ENCODE measurements at places on chromosomes 16 and 17.

DNA sequence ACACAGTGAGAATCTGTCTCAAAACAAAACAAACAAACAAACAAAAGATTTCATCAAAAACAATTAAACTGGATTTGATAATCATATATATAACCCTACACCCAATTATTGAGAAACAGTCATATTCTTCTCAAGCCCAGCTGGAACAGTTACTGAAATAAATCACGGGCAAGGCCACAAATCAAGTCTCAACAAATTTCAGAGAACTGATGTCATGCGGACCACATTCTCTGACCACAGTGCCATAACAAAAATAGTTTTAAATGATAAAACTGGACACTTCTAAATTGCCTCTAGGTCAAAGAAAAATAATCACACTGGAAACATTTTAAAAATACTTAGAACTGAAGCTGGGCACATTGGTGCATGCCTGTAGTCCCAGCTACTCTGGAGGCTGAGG is 15.9 kb upstream of the PIK3R5 start:
- DNase-seq = no peak

GRCh38 chr16:28188085-28188916 is 23.5 kb downstream of the XPO6 start:
- DNase-seq = no peak

GRCh38 chr17:46769531-46770438 is 48.7 kb downstream of the WNT3 start:
- no peak for DNase-seq

DNA sequence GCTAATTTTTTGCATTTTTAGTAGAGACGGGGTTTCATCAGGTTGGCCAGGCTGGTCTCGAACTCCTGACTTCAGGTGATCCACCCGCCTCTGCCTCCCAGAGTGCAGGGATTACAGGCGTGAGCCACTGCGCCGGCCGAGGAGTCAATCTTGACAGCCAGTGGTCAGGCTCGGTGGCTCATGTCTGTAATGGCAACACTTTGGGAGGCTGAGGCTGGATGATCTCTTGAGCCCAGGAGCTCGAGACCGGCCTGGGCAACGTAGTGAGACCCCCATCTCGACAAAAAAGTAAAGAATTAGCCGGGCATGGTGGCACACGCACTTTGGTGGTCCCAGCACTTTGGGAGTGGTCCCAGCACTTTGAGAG is 608 bp upstream of the PGS1 start:
- no peak for DNase-seq

DNA sequence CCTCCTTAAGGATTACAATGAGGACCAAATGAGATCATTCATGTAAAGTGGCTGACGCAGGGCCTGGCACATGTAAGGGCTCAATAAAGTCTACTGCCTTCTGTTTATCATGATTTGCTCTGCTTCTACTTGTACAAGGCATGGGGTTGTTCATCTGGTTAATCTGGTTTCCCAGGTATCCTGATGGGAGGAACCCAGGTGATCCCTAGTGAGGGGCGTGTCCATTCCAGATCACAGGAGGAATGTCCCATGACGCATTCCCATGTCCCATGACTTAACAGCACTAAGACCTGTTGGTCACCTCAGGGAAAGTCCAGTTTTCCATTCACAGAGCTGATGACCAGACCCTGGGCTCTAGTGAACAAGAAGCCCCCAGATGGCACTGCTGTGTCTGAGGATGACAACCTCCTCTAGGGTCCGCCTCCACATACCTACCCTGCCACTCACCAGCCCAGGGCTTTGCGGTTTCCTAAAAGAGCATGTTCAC is 11.5 kb upstream of the TPPP3 start:
- DNase-seq = no peak

GRCh38 chr16:56732832-56733231 is 2.9 kb downstream of the NUP93 start:
- no peak for DNase-seq

DNA sequence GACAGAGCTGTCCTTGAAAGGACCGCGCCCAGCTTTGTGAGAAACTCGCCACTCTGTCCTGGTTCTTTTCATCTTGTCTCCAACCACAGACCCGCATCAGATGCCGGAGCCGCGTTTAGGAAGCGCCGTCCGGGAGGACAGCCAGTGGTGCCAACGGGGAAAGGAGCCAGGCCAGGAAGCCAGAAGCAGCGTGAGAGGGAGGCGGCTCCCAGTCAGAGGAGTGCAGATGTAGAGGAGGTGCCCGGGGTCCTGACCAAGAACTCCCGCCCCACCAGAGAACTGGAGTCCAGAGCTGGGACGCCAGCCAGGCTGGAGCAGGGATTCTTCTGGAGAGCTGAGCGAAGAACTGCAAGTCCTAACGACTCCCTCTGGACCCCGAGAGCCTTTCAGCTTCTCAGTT is 49.3 kb upstream of the TNRC6C start:
- DNase-seq = no peak

- no peak for DNase-seq
Observed at GRCh38 chr17:72733619-72734282, 358.7 kb downstream of the SLC39A11 start.

GRCh38 chr16:73054813-73055482 is 7.0 kb upstream of the ZFHX3 start:
- no peak for DNase-seq

DNA sequence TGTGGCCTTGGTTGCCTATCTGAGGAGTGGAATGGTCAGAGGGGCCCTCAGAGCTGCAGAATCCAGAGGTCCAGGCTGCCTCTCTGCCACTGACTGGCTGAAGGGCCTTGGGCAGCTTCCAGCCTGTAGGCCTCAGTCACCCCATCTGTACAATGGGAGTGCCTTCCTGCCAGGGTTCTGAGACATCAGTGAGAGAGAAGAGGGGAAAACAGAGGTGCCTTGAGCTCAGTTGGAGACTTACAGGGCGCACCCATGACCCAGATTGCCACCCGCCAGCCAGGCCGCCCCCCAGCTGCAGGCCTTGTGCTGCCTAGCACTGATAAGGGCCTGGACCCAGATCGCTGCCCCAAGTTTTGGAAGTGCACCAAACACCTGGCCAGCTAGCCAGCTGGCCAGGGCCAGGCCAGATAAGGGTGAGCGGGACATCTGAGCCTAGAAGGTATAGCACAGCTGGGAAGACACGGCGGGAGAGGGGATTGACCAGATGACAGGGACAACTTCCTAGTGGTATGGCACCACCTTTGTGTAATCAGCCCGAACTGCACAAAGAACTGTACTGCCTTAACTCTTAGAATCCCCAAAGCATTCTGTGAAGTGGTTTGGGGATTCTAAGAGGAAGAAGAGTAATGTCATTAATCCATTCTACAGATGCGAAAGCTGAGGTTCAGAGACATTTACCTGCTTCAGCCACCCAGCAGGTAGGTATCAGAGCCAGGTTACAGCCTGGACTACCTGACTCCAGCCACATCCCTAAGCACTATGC is 1.4 kb downstream of the SLC4A1 start:
- DNase-seq = no peak

GRCh38 chr16:64933885-64934284 is 188.0 kb downstream of the CDH11 start:
- peak; percentile 65 for DNase-seq

- no peak for DNase-seq
Observed at GRCh38 chr16:80056324-80056723, 455.8 kb upstream of the MAF start.

- peak; percentile 32 for DNase-seq
Observed at GRCh38 chr16:30186782-30187555, 3.6 kb downstream of the CORO1A start.

DNA sequence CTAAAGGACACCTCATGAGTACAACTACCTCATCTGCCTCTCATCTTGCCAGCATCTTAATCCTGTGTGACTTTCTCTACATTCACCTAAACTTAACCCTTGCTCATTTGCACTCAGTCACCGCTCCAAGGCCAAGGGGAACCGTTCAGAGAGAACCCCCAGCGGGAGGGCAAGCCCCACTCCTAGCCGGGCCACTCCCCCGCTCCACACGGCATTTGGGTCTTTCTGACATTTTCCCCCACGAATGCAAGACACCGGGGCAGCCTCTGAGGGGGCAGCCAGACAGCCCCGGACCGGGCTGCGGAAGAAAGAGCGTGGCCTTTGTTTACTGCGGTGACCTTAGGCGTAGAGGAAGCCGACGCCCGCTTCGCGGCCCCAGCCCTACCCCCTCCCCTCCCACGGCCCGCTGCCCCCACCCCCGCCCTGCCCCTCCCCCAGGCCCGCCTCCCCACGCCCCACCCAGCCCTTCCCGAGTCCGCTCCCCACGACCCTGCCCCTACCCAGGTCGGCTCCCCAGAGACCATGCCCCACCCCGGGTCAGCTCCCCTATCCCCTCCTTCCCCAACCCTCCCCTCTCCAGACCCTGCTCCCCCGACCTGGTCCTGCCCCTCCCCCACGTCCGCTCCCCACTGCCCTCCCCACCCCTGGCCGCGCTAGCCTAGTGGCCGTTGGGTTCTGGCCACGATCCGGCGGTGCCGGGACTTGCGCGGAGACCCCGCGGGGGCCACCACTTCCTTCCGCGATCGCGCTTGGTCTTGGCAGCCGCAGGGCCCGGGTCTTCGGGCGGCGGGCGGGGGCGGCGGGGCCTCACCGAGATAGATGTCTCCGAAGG is 789 bp downstream of the CSNK1D start:
- DNase-seq = no peak

- DNase-seq = no peak
Observed at GRCh38 chr16:50154420-50154950, 1.4 kb downstream of the TENT4B start.

DNA sequence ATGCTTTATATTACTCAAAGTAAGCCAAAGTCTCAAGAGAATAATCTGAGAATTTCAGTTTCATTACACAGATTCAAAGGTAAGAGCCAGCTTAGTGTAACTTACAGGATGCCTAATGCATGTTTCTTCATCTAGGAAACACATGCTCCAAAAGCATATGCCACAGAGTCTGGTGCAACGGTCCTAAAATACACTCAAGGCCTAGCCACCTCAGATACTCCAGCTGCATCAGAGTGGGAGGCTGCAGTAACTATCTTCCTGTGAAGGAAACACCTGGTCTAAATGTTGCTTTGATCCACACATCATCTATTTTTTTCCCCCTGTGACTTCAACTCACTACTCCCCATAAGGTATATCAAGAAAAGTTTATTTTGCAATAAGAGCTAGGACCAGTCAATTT is 51.6 kb upstream of the CORO6 start:
- DNase-seq = no peak

DNA sequence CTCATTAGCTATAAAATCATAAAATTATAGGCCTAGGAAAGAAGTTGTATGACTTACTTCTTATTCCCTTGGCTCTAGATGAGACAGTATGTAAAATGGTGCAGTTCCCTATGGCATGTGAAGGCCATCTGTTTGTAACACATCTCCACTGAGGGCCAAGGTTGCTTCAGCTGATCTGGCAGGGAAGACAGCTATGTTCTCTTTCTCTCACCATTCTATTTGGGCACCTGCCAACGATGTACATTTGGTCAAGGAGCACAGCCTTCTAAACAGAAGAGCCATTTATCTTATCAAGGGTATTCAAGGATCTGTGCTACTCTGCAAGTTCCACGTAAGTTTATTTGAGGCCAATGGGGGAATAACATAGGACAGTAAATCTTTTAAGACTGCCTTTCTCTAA is 129.8 kb upstream of the TOM1L1 start:
- no peak for DNase-seq

DNA sequence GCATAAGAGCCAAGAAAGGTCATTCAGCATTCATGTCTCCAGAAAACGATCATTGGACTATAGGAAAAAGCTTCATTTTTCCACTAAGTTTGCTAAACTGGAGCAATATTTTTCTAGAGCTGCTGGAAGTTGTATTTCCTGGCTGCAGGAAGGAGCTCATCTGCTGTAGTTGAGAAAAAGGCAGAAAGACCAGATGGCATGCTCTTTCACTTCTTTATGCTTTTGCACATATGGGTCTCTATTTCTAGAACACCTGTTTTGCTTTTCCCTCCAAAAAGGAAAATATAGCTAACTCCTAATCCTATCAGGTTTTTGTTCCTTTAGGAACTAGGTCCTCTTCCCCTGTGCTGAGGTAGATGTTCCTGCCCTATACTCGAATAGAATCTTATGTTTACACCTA is 61.9 kb upstream of the HLF start:
- DNase-seq = no peak

DNA sequence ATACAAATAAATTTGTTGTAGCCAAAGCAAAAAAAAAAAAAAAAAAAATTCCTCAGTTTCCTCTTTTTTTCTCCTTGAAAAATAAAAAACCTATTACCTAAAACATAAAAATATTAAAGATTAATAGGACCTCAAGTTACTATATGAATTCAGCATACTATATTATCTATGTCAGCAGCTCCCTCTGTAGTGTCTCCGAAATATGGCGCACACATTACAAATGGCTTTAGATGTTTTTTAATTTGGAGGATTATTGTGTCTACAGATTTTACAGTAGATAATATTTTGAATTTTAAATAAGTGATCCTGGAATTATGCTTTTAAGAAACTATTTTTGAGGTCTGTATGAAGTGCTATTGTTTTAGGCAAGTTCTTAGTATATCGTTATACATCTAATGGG is 94.4 kb downstream of the NLK start:
- no peak for DNase-seq

DNA sequence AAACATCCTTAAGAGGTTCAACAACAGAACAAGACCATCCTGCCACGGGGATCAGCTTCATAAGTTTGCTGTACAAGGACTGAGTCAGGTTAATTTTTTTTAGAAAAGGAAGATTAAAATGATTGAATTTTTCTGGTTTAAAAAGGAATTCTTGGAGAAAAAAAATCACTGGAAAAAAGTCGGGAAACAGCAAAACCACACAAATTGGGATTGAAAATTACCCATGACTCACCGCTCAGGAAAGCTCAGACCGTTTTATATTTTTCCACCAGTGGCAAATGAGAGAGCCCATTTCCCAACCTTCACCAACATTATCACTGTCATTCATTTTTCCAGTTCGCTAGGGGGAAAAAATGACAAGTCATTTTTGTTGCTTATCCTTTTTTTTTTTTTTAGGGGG is 46.6 kb downstream of the MRM3 start:
- DNase-seq = no peak

GRCh38 chr17:15397620-15398019 is 56.2 kb upstream of the TEKT3 start:
- no peak for DNase-seq

DNA sequence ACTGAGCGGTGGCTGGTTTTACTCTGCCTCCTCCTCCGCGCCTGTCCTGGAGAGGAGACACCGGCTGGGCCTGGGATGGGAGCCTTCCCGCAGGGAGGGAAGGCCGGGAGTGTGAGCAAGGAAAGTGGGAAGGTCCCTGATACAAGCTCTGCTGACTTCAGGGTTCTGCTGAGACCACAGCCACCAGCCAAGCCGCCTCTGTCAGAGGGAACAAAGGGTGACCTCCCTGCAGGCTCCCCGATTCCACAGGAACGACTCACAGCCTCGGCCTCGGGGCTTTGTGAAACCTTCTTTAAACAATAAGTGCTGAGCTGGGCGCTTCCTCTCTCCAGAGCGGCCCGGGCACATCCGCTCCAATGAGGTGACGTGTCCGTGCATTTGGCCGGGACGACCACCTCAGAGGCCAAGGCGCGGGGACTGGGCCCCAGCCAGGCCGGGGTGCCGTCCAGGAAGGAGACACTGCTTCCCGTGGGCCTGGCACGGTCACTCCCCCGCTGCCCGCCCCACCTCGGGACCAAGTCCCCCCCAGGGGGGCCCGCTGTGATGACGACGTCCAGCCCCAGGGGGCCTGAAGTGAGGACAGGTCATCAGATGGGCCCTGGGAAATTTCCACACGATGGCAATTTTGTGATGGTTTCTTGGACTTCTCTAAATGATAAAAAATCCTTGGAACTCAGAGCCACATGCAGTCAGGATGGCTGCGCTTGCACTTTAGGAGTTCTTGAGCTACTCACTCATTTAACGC is 11.8 kb upstream of the CIBAR2 start:
- DNase-seq = no peak

GRCh38 chr16:48279199-48279598 is 31.9 kb upstream of the ABCC11 start:
- DNase-seq = peak; percentile 28

Measured in Ammon's horn (tissue), 1 donor.